ENCODE measurements at places on chromosomes 16 and 17.

DNA sequence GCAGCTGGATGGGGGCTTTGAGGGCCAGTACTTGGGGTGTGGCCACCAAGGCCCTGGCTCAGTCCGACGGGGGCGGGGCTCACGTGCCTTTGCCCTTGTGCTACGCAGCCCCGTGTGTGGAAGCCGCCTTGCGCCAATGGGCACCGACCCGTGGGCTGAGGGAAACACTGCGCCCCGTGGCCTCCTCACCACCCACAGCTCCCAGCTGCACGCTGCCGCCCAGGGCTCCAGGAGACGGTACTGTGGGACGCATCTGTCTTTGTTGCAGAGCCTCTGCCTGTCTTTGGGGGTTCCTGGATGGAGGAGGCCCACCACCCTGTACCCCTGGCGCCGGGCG is 7.6 kb downstream of the CDH15 start:
- no peak for DNase-seq

DNA sequence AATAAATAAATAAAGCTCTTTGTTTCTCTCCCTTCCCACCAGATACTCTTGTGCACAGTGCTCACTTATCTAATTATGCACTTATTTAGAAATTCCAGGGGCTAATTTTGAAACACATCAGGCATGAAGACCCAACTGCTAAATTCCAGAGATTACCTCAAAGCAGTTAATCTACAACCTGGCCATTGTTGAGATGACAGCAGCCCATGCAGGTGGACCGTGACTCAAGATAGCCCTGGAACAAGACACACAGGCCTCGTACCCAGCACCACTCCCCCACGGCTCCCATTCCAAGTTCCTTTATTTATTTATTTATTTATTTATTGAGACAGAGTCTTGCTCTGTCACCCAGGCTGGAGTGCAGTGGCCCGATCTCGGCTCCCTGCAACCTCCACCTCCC is 60.1 kb upstream of the NPEPPS start:
- no peak for DNase-seq

DNA sequence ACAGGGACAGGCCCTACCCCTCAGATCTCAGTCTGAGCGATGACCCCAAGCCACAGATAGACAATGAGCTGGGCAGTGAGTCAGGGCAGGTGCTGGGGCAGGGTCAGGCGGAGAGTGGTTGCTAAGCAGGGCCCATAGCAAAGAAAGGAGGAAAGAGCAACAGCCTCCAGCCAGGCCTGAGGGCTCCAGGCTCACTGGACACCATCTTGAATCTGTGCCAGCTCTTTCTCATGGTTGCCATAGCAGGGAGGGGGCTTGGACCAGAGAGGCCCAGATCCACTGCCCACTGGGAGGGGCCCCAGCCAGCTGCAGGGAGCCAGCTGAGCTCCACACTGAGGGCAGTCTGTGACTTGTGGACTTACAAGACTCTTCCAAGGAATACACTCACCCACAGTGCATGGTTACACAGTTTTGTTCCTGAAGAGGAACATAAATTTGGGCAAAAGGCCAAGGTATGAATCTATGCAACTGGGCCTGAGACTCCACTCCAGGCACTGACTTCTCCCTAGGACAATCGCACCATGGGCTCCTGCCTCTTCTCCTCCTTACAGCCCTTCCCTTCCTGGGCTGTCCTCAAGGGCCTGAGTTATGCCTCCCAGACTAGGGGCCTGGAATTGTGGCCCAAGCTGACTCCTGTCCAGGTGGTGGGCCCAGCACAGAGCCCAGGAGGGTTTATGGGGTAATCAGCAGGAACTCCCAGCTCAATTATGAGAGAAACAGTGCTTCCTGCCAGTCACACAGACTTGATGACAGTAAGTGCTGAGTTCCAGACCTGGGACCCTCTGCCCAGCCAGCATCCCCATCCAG is 59.9 kb downstream of the BEAN1 start:
- peak; percentile 41 for DNase-seq

DNA sequence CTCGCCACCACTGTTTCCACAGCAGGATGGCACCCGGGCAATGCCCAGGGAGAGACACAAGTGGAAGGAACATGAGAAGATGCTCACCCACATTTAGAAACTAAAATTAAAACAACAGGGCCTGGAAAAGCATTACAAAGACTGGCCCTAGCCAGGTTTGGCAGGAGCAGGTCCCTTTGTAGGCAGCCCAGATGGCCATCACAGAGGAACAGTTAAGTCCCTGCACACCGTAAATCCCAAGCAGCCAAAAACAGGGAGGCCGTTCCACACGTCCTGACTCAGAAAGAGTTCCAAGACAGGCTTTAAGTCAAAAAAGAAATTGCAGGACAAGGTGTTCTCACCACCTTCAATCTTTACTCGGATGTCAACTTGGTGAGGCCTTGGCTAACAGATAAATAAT is 127.1 kb downstream of the DYNLRB2 start:
- DNase-seq: no peak

DNA sequence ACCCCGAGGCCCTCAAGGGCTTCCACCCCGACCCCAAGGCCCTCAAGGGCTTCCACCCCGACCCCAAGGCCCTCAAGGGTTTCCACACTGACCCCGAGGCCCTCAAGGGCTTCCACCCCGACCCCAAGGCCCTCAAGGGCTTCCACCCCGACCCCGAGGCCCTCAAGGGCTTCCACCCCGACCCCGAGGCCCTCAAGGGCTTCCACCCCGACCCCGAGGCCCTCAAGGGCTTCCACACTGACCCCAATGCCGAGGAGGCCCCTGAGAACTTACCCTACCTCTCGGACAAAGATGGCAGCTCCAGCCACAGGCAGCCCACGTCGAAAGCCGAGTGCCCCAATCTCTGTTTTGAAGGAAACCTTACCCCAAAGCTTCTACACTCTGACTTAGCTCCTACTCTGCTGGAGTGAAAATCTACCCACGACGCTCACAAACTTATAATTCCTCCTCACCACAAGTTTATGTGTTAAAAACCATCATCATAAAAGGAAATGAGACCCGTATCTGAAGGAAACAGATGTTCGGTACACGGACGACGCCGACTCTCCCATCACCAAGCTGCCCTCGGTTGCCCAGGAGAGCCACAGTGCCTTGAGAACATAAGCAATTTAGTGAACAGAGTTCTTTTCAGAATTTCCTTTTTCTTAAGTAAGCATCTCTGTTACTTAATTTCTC is 61.2 kb upstream of the RPH3AL start:
- no peak for DNase-seq
